ENCODE measurements at places on chromosomes 2 and 18.

DNA sequence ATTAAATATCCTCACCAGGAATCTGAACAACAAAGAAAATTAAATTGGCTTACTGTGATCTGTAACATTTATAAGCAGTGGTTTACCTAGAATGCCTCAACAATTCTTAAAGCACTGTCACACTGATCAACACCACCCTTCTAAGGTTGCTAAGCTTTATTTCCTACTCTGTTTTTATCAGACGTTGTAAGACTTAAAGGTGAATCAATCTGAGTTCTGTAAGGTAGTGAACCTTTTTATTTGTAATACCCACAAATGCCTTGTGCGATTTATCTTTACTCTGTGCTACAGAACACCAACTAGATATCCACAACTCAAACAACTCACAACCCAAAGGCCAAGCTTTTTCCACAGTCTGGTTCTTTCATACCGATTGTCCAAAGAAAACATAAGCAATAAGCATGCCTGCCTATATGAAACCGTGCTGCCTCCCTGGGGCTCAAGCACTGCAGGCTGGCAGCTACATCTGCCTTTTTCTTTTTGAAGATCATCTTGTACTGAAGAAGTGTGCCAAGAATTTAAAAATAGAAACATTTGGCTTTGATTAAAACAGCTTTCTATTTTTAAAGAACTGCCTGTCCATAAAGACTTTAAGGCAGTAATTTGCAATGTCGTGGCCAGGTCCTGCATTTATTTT, 490.7 kb downstream of the NUP35 start:
- peak; percentile 49 for DNase-seq

- DNase-seq: no peak
These were observed 28.5 kb downstream of the SMAD7 start for GRCh38 chr18:48922226-48922800.

GRCh38 chr18:36762074-36762473, 66.7 kb downstream of the TPGS2 start:
- DNase-seq: no peak

GRCh38 chr2:27121906-27122305, 1.7 kb upstream of the ABHD1 start:
- DNase-seq: no peak

- DNase-seq: no peak
These were observed 22.5 kb upstream of the ACYP2 start for GRCh38 chr2:54092940-54093339.

DNA sequence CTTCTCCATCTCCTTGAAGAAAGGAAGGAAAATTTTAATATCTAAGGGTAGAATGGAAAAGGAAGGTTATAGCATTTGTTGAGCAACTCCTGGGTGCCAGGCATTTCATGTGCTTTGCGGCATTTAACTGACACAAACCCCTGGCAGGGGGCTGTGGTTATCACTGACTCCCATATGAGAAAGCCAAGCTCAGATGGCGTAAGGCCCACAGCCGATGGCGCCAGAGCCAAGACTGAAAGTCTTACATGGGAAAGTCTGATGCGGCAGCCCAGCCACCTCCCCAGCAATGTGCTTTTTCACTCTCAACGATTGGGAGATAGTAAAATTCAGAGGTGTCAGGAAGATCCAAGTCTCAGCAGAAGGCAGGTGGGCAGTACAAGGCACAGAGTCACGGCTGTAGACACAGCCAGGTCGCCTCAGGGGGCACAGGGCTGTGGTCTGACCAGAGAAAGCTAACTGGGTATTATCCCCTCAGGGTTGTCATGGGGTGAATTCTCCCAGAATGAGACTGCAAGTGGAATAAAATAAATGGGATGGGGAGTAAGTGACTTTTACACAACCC, 324.2 kb upstream of the NCKAP5 start:
- no peak for DNase-seq

- DNase-seq: no peak
These were observed 62.7 kb upstream of the CAPN13 start for GRCh38 chr2:30869988-30870387.

- no peak for DNase-seq
These were observed 41.8 kb upstream of the SLC14A2 start for GRCh38 chr18:45573514-45573913.
